ENCODE measurements at places on chromosomes 13 and 19.

DNA sequence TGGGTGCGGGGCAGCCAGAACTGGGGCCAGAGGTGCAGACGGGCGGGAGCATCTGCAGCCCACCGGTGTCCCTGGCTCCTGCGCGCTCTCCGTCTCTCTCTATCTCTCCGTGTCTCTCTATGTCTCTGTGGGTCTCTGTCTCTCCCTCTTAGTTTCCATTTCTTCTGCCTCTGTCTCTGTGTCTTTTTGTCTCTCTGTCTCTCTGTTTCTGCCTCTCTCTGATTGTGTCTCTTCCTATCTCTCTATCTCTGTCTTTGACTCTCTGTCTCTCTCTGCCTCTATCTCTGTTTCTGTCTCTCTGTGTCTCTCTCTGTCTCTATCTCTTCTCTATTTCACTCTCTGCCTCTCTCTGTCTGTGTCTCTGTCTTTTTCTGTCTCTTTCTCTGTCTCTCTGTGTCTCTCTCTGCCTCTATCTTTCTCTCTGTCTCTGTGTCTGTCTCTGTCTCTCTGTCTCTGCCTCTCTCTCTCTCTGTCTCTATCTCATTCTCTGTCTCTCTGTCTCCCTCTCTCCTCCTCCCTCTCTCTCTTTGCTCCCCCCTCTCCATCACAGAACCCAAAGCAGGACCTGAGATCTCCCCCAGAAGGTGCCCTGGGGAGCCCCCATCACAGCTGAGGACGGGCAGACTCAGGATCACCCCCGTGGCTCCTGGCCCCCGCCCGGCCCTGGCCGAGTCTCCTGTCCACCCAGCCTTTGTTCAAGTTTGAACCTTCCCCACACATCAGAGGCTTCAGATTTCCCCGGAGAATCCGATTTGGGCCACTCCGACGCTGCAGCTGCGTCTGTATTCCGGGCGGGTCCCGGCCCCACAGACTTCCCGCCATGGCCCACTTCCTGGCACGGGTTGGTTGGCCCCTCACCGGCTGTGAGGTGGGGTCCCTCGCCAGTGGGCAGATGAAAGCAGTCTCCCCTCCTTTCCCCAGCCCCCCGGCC is 48.6 kb upstream of the TCF3 start:
- DNase-seq = no peak

GRCh38 chr13:47723898-47724297 is 277.2 kb downstream of the SUCLA2 start:
- no peak for DNase-seq

- DNase-seq = no peak
These were observed 1.6 kb upstream of the RAP2A start for GRCh38 chr13:97432232-97432916.

GRCh38 chr13:95349267-95349666 is 48.0 kb upstream of the ABCC4 start:
- DNase-seq = no peak

GRCh38 chr13:50838031-50838430 is 5.5 kb downstream of the DLEU7 start:
- no peak for DNase-seq

DNA sequence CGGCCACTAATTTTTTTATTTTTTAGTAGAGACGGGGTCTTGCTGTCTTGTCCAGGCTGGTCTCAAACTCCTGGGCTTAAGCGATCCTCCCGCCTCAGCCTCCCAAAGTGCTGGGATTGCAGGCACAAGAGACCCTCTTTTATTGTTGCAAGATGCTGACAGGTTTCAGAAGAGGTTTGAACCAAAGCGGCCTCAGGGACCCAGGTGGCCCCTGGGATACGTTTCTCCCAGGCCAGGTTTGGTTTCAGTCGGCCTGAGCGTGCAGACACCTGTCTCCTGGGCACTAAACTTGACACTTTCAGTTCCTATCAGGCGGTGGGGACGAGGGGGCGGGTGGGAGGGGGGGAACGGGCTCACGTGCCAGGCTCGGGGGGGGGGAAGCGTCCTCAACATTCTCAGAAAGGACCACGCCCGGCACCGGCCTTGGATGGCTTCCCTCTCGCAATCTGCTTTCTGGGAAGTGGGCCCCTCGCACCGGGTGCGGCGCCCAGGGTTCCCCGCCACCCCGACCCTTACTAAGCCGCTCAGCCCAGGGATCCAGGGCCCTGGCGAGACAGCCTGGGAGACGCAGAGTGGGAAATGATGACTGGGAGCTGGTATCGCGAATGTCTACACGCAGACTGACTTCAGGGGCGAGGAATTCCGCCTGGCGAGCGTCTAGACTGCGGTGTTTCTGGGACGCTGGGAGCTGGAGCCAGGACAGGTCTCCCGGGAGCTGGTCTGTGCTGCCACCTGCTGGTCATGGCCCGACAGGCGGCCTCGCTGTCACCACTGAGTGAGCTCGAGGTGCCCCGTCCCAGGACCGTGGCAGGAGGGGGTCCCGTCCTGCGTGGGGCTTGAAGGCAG is 91.6 kb downstream of the GNG7 start:
- peak; percentile 86 for DNase-seq

- no peak for DNase-seq
These were observed 157.5 kb downstream of the TBC1D4 start for GRCh38 chr13:75324413-75324940.

DNA sequence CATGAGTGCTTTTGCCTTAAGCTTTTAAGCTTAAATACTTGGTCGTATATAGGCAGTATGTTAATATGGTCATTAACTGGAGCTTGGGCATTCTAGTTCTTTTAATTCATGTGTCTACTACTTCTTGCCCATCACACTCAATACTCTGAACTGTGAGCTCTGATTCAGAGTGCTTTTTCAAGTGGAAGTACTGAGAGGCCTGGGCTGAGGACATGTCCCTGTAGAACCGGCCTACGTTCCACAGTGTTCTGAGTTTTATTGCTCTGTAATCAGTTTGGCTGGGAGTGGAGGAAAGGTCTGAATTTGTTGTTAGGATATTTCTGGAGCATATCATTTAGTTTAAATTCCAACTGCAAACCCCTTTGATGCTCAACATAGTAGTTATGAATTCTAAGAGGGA is 1744.8 kb upstream of the MIR17HG start:
- DNase-seq = no peak

GRCh38 chr19:610801-611480 is 21.3 kb downstream of the HCN2 start:
- no peak for DNase-seq

- DNase-seq = no peak
These were observed 7.7 kb upstream of the CRTC1 start for GRCh38 chr19:18675779-18676178.

DNA sequence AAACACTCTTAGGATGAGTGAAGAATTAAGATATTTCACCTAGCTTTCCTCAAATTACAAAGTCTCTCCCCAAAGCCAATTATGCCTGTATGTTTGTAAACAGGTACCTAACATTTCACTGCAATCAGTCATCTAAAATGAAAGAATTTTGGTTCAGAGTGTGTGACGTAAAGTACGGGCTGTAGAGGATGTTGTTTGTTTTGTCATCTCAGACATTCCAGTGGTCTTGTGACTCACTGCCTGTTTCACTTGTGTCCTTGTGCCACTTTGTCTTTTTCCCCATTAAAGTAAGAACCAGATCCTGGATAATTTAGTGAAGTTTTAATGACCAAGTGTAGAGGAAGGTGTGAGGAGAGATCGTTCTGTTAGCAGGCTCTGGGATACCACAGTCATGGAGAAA is 28.6 kb upstream of the EID2 start:
- no peak for DNase-seq

GRCh38 chr19:38285567-38285966 is 18.5 kb upstream of the C19orf33 start:
- no peak for DNase-seq

- peak; percentile 72 for DNase-seq
These were observed 1.1 kb upstream of the SSBP4 start for GRCh38 chr19:18418029-18418482.

DNA sequence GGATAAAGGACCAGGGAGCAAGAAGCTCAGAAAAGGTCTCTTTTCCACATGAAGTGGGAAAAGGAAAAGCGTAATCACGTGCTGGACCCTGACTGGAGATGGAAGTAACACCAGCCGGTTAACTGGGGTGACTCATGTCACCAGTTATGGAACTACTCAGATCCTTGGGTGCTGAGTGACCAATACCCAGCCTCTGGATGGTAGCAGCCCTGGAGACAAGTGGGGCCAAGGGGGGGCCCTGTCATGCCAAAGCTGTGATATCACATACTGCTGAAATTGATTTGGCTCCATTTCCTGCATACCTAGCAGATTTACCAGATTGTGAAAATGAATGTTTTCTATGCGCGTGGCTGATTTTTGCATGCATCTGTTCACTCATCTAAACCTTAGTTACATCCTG is 158.9 kb downstream of the ZIC5 start:
- no peak for DNase-seq

DNA sequence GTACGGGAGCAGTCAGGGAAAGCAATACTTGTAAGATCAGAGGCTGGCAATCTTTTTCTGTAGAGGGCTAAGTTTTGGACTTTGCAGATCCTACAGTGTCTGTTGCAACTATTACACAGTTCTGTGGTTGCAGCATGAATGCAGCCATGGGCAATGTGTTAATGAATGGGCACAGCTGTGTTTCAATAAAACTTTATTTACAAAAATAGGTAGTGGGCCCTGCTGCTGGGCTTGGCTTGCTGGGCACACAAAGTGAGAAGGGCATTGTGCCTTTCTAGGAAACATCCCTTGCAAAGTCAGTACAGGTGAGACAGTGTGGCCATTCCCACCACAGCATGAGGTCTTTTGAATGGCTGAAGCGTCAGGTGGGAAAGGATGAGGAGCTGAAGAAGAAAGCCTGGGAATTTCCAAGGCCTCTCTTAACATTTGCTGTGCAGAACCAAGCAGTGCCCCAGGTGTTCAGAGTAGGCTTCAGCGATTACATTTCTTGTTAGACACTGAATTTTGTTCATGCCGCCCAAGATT is 9.1 kb downstream of the KL start:
- no peak for DNase-seq

DNA sequence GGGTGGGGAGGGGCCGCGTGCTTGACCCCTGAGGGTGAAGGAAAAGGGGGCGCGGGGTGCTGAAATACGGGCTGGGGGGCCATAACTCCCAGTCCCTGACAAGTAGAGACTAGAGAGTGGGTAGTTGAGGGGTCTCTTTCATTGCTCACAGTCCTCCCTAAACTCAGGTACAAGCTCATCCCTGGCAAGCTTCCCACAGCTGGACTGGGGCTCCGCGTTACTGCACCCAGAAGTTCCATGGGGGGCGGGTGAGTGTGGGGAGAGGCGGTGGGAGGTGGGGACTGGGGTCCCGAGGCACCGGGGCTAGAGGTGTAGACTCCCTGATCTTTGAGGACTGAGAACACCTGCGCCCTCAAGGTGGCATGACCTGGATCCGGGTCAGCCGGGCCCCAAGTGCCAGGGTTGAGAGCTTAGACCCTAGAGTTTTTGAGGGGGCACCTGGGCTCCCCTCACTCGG is 1.3 kb downstream of the ETV2 start:
- DNase-seq = no peak

DNA sequence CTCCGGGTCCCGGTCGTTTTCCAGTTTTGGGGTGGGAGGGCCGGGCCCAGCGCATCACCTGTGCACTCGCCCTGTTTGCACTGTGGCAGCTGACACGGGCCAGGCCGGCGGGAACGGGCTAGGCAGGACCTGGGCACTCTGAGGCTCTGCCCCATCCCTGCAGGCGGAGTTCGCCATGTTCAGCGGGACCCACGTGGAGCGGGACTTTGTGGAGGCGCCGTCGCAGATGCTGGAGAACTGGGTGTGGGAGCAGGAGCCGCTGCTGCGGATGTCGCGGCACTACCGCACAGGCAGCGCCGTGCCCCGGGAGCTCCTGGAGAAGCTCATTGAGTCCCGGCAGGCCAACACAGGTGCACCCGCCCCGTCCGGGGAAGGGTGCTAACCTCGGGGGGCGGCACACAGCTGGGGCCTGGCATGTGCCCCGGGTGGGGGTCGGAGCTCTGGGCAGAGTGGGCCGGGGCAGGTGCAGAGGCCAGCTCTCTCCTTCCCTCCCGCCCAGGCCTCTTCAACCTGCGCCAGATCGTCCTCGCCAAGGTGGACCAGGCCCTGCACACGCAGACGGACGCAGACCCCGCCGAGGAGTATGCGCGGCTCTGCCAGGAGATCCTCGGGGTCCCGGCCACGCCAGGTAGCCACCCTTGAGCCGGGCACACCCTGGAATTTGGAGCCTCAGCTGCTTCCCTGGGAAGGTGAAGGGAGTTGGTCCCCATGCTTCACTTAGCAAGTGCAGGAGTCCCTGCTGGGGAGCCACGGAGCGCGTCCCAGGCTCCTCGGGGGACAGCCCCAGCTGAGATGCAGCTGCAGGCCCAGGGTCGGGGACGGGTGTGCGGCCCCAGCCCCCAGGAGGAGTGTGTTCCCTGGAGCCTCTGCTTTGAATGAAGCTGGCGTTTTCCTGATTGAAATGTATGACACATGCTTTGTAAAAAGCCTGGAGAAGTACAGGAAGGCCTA is 9.3 kb upstream of the ZNF554 start:
- peak; percentile 47 for DNase-seq

- no peak for DNase-seq
These were observed 46.9 kb upstream of the VSTM2B start for GRCh38 chr19:29478578-29479565.
